ENCODE measurements at places on chromosomes 6 and 20. TPM values are rescaled to one million over a fixed set of nuclear protein-coding genes. Genes with fewer than 3 reads are reported as not detected.

GRCh38 chr20:40532103-40532502, 156.9 kb downstream of the MAFB start:
- DNase-seq: no peak

The DHX35 gene
- total RNA-seq: 14.9 TPM

The SNAP25 gene
- total RNA-seq: not detected

DNA sequence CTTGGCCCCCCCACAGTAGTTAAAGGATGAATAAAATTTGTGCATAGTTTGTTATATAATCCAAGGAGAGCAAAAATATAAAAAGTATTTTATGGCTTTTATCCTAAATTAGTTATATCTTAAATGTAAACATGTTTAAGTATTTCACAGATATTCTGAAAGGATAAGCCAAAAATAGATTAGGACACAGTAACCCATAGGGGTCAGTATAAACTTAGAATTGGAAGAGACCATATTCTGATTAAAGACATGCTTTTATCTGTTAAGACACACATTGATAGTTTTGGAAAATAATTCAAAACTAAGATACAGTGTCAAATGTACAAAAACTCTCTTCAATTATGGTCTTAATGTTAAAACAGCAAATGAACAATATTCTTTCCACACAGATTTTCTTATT, 4.5 kb upstream of the SERINC1 start:
- no peak for DNase-seq

DNA sequence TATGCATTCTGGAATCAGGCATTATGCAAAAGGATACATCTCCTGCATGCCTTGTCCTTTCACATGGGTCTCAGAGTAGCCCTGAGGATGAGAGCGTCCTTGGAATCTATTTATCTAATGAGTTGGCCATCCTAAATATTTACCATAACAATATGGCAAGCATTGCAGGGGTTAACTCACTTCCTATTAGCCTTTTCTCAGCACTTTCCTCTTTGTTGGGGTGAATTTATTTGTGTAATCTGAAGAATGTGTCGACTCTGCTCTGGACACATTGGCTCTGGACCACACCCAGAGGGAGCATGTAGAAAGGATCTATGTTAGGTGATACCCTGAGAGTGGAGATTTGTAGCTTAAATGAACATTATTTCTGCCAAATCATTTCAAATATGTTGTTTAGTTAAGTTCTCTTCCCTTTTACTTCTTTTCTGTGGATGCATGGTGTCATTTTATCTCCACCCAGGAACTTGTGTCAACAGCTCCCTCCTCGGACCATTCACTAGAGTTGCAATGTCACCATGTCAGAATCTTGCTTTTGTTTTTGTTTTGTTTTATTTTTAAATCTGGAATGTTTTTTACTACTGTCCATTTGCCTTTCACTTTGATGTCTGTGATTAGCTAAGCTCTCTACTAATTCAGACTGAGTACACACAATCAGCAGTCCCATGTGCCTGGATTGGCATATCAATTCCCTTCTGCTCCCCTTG, 757.0 kb upstream of the MMS22L start:
- no peak for DNase-seq

Measured in tibial nerve (tissue), 4 donors.